Activated naive CD8-positive, alpha-beta T cell treated with anti-CD3 and anti-CD28 coated beads, Interleukin-2, amount 50 U/mL, for 16 hours (primary cell): ENCODE measurements at places on chromosomes 11 and 22.

DNA sequence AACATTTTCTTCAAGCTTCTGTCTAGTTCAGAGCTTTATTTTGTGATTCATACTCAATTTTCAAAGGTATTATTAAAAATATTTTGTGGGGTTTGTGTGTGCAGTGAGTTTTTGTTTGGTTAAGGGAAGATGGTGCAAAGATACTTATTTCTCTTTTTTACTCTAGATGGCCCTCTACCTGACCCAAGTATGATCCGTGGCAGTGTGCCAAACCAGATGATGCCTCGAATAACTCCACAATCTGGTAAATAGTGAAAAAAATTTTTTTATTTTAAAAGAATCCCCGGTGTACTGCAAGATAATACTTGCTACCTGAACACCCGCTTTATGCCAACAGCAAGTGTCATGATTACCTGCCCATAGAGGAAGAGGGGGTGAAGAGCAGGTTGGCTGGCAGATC lies 54.2 kb downstream of the EP300 start:
- no peak for DNase-seq

DNA sequence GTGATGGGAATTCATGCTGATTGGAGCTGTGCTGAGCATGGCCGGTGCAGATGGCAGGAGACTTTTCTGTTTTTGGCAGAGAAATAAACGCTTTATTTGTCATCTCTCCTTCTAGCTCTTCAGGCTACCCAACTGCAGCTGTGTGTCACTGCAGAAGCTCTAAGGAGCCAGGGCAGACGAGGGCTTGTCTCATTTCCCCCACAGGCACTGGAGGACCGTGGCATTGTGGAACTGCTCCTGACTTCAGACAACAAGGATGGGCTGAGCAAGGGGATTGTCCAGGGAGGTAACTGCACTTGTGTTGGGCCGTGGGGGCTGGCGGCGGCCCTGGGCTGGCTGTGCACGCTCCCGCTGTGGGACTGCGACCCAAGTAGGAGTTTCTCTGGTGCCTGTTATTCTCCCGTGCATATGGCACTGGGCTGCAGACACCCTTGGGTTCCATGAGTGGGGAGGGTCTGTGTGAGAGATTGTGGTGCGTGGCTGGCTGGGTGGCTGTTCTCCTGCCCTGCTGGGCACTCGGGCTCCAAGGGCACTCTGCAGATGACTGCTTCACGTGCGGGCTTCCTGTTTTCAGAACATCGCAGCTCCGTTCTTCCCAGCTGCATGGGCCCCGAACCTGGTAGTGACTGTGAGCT lies 27.2 kb downstream of the GLB1L2 start:
- no peak for DNase-seq

DNA sequence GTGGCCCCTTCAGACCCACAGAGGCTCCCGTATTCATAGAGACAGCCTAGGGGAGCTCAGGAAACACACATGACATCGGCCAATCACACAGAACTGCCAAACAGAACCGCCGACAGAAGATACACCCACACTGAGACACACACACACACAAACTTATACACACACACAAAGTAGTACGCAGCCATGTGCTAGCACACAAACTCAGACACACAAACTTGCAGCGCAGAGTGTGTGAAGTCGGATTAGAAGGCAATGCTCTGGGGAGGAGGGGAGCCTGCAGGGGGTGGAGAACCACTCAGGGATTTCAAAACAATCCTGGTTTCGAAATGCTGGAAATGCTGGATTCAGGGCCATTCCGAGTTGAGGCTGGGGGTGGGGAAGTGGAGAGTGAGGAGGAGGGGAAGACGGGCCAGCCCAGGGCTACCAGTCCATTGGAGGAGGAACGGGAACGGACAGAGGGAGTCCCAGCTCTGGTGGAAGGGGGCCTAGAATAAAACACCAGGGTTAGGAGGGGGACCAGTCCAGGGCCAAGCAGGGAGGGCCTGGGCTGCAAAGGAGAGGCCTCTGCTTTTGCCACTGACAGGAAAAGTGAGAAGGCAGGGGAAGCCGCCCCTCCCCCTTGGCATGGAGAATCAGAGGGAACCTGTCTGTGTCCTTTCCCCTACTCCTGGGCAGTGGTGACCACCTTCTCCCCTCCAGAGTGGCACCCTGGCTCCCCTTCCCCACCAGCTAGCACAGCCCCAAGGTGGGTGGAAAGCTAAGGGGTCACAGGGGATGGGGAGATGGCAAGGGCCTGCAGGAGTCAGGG lies 4.4 kb downstream of the BCL9L start:
- DNase-seq: no peak

- no peak for DNase-seq
These were observed 5.6 kb downstream of the FBXO7 start for GRCh38 chr22:32480238-32480637.

- DNase-seq: no peak
These were observed 6.4 kb downstream of the CCND1 start for GRCh38 chr11:69647390-69647748.

GRCh38 chr11:65636108-65637031 lies 1.5 kb upstream of the SIPA1 start:
- no peak for DNase-seq

GRCh38 chr22:38696606-38697424 lies 3.9 kb downstream of the JOSD1 start:
- DNase-seq: no peak

GRCh38 chr11:100585728-100586127 lies 101.4 kb upstream of the ARHGAP42 start:
- no peak for DNase-seq

DNA sequence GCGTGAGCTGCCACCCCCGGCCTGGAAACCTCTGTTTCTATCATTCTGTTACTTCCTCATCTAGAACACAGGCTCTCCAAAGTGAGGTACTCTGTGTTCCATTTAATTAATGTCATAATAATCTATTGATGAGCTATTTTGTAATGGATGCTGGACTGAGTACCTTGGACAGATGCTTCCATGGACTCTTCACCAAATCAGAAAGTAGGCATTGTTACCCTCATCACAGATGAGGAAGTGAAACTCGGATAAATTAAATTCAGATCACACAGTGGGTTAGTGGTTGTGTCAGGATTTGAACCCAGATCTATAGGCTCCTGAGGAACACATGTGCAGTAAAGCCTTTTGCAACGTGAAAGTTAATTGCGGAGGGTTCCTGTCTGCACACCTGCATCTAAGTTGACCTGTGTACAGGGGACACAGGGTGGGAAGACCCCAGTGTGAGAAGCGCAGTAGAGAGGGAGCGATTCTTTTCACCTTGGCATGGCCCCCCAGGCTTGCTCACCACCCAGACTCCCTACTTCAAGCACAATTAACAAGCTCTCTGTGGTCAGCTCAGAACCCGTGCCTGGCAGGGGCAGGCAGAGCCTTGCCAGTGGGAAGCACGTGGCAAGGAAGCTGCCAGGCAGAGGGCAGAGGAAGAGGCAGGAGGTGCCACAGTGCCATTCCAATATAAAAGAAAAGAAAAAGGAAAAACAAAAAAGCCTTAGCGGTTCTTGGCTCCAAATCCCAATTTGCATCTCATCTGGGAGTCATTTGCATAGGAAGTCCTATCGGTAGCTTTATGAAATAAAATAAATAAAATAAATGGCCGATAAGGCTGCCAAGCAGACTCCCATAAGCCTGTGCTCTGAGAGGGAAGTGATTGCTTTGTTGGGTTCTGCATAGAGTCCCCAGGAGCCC lies 239.3 kb downstream of the GRIK4 start:
- DNase-seq: no peak

- DNase-seq: no peak
These were observed 9.8 kb upstream of the SPI1 start for GRCh38 chr11:47387944-47388696.

GRCh38 chr11:130710497-130711012 lies 205.7 kb downstream of the SNX19 start:
- DNase-seq: no peak

GRCh38 chr11:15222777-15223176 lies 108.1 kb downstream of the INSC start:
- DNase-seq: no peak

DNA sequence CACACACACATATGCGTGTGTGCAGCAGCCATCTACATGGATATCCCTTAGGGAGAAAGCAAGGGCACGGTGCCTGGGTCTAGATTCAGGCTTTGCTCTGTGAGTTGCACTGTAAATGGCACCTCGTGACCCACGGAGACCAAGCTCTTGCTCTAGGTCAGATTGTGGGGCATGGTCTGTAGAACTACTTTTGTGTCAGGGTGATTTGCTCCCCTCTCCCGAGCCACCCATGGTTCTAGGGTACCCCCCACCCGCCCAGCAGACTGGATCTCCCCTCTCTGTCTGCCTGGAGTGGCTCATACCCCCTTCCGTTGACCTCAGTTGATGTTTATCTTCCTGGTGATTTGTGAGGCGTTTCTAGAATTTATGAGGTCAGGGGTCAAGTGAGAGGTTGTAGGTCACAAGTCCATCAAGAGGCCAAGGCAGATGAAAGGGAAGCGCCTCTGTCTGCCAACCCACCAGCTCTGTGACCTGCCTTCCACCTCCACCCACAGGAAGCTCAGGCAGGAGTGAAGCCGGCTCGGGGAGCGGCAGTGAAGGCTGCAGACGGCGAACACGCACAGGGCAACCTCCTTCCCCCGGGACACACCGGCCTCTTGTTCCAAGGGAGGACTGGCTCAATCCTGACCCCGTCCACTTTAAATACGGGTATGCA lies 76.2 kb upstream of the TTLL12 start:
- no peak for DNase-seq

- no peak for DNase-seq
These were observed 101.2 kb upstream of the TIMP3 start for GRCh38 chr22:32700191-32700882.

- DNase-seq: no peak
These were observed 88.0 kb downstream of the ZBTB16 start for GRCh38 chr11:114147375-114148012.

DNA sequence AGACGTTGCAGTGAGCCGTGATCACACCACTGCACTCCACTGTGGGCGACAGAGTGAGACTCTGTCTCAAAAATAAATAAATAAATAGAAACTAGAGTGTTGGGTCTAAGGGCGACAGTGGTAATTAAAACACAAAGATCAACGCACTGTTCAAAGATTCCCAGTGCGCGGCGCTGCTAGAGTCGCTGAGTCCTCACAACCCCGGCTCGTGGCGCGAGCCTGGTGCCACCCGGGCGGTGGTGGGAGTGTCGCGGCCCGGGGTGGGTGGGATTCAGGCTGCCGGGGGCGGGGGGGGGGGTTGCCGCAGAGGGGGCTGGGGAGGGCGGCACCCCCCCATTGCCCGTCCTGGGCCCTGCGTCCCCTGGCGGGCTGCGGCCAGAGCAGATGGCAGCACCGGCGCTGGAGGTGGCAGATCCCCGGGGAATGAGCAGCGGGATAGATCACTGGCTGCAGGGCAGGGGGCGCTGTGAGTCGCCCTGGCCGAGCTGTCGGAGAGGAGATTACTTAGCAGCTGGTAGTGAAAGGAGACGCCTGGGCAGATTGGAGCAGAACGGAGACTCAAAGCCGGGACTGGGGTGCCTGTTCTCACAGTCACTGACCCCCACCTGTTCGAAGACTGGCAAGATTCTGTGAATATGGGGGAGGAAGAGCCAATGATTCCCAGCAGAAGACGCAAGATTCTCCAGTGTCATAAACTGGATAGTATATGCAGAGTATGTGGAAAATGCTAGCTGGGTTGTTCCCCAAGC lies 30.2 kb upstream of the APOBEC3A start:
- no peak for DNase-seq

DNA sequence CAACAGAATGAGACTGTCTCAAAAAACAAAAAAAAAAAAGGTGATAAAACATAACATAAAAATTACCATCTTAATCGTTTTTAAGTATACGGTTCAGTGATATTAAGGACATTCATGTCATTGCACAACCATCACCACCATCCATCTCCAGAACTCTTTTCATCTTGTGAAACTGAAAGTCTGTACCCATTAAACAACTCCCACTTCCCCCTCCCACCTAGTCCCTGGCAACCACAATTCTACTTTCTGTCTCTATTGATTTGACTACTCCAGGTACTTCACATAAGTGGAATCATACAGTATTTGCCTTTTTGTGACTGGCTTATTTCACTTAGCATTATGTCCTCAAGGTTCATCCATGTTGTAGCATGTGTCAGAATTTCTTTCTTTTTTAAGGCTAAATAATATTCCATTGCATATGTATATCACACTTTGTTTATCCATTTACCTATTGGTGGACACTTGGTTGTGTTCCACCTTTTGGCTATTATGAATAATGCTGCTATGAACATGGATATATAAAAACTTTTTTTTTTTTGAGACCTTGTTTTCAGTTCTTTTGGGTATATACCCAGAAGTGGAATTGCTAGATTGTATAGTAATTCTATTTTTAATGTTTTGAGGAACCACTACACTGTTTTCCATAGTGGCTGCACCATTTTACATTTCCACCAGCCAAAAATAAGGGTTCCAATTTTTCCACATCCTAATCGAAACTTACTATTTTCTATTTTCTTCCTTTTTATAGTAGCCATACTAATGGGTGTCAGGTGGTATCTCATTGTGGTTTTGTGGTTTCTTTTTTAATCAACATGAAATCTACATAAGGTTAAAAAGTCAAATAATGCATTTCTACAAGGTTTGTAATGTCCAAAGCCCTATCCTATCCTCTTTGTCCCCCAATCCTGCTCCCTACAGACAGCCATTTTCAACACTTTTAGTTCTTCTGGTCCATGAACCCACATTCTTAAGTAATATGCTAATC lies 23.4 kb upstream of the PIK3C2A start:
- peak; percentile 21 for DNase-seq

GRCh38 chr22:29302681-29303465 lies 3.6 kb upstream of the GAS2L1 start:
- DNase-seq: no peak

- DNase-seq: no peak
These were observed 50.5 kb upstream of the WNT7B start for GRCh38 chr22:46027211-46028105.

DNA sequence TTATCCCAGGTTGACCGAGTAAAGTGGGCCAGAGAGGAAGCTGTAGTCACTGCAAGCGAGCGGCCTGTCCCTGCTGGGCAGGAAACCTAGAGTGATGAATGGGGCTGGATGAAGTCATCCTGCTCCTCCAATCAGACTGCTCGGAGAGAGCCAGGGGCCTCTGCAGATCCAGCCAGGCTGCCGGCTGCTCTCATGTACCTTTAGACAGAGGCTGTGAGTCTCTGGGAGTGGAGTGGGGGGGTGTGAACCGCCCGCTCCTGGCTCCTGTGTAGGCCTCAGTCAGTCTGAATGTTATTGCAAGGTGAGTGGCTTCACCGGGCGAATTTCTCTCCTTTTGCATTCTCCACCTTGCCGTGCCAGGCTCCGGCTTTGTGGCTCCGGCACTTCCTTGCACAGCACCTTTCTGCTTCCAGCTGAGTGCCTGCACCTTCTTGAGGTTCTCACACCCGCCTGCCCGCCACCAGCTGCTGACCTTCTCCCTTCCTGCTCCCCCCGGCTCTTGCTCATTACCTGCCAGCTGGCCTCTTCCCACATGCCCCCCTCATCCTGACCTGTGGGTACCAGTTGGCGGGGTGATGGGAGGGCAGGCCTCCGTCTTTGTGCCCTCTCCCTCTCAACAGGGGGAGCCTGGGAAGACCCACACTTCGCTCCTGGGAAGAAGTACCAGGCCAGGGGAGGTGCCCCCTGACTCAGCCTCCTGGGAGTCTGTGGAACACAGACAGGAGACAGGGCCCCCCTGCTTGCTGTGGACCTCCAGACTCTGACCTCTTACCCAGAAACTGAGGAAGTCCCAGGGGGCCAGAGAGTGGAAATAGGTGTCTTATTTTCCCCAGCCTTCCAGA lies 79.9 kb downstream of the GRAMD1B start:
- DNase-seq: no peak

GRCh38 chr11:11568651-11569229 lies 53.1 kb downstream of the GALNT18 start:
- DNase-seq: no peak

GRCh38 chr11:85913513-85913912 lies 58.3 kb downstream of the CCDC83 start:
- DNase-seq: no peak

- no peak for DNase-seq
These were observed 46.7 kb upstream of the CCDC34 start for GRCh38 chr11:27409742-27410141.
